ENCODE measurements at places on chromosomes 3 and 15.

DNA sequence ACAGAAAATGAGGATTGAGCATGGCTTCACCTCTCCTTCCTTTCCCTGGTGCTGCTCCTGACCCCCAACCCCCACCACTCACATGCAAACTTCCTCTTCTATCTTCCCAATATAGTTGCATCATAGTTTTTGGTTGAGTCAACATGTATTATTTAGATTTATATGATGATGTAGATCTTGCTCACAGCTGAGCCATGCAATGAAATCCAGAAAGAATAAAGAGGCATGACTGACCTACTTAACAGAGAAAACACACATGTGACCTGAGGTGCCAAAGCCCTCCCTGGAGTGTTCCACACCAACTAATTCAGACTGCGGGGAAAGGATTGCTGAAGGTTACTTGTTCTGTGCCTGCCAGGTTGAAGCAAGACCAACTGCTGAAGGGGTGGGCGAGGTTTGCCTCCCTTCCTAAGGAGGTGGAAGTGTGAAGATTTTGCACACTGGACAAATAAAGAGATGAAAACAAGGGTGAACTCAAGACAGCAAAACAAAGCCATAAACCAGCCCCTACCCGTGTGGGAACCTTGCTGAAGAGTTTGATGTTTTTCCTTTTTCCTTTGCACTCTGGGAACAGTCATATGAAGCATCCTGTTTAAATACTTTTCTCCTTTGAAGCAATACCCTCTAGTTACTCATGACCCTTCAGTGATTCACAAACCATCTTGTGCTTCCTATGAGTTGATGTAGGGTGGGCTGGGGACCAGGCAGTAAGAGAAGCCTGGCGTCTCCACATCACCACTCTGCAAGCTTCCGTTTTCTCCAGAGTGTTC is 155.2 kb upstream of the UBE2E1 start:
- H3K27ac ChIP-seq: no peak overlapping the region
- H3K4me1 ChIP-seq: no peaks in the 10 kb centered on the region
- no peaks in the 10 kb centered on the region for H3K27me3 ChIP-seq
- H3K4me3 ChIP-seq: no peak overlapping the region
- H3K36me3 ChIP-seq: no peaks in the 10 kb centered on the region

DNA sequence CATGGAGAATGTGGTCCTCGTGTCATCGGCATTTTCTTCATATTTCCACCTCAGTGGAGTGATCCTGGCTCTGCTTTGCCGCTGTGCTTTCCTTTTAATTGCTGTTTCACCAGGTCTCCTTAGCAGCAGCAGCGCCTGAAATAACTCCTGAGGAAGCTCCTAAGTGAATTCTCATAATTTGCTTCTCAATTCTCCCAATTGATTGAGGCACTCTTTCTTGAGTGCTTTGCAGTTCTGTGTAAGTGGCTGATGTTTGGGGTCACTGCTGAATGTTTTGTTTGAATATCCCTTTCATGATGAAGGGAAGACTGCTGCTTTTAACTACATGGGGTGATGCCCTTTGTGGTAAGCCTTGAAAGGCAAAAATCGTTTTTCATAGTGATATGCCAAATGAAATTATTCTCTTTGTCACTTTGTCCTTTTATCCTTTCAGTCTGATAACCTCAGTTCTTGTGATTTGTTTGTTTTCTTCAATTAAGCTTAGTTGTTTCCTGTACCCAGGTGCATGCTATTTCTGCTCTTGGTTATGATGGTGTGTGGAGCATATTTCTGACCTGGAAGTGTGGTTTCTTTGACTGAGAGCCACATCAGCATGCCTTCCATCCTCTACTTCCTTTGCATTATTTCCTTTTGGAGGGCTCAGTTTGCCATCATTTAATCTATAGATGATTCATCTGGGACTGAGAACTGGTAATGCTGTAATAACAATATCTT is 36.7 kb downstream of the HMG20A start:
- no peaks in the 10 kb centered on the region for H3K36me3 ChIP-seq
- no peak overlapping the region for H3K27ac ChIP-seq
- no peak overlapping the region for H3K4me3 ChIP-seq
- DNase-seq: no peak
- no peaks in the 10 kb centered on the region for H3K4me1 ChIP-seq
- no peaks in the 10 kb centered on the region for H3K27me3 ChIP-seq

- no peaks in the 10 kb centered on the region for H3K27me3 ChIP-seq
- H3K27ac ChIP-seq: no peak overlapping the region
- DNase-seq: no peak
- H3K36me3 ChIP-seq: no peaks in the 10 kb centered on the region
- H3K4me3 ChIP-seq: no peak overlapping the region
Observed at GRCh38 chr3:168090306-168091085, 5.2 kb downstream of the GOLIM4 start.

DNA sequence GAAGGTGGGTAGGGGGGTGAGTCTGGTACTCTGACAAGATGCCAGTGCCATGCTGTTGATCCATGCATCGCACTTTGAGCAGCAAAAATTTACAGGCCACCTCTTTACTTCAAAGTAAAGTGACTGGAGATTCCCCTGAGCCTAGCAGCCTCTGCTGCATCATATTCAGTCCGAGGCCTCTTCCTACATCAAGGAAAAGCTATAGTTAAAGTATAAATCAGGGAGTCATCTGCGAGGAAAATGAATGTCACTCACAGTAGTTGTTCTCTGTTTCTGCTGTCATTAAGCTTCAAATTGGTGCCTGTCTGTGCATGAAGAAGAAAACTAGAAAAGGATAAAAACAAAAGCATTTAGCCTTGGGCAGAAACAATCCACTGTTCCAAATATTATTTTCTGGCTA is 706.2 kb downstream of the TBL1XR1 start:
- no peak overlapping the region for H3K27ac ChIP-seq
- H3K36me3 ChIP-seq: no peaks in the 10 kb centered on the region
- H3K4me1 ChIP-seq: no peaks in the 10 kb centered on the region
- H3K27me3 ChIP-seq: no peaks in the 10 kb centered on the region
- no peak overlapping the region for H3K4me3 ChIP-seq

DNA sequence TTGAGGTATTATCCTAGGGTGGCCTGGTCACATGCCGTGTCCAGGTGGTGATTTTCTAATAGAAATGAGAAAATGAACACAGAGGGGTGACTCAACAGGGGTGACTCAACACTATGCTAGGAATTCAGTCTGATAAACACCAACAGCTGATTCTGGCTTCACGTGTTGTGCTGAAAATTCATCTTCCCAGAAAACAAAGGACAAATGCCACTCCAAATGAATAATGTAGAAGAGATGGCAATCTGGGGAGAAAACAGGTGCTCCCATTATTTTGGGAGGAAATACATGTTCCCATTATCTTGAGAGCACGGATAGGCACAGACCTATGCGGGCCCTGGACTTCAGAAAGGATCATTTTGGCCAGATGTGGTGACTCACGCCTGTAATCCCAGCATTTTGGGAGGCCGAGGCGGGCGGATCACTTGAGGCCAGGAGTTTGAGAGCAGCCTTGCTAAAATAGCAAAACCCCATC is 101.2 kb upstream of the MEX3B start:
- H3K36me3 ChIP-seq: peaks cover 26% of the 10 kb centered on the region
- DNase-seq: no peak
- no peak overlapping the region for H3K27ac ChIP-seq
- no peaks in the 10 kb centered on the region for H3K4me1 ChIP-seq
- H3K4me3 ChIP-seq: no peak overlapping the region

- H3K27ac ChIP-seq: no peak overlapping the region
- DNase-seq: no peak
- no peaks in the 10 kb centered on the region for H3K27me3 ChIP-seq
- no peaks in the 10 kb centered on the region for H3K36me3 ChIP-seq
- no peaks in the 10 kb centered on the region for H3K4me1 ChIP-seq
Observed at GRCh38 chr3:88984832-88985231, 122.6 kb upstream of the EPHA3 start.

GRCh38 chr3:78978037-78978436 is 789.8 kb downstream of the ROBO1 start:
- no peak overlapping the region for H3K4me3 ChIP-seq
- no peaks in the 10 kb centered on the region for H3K36me3 ChIP-seq
- H3K27ac ChIP-seq: no peak overlapping the region
- H3K4me1 ChIP-seq: no peaks in the 10 kb centered on the region
- no peak for DNase-seq
- no peaks in the 10 kb centered on the region for H3K27me3 ChIP-seq

GRCh38 chr3:2856138-2857133 is 253.7 kb downstream of the IL5RA start:
- no peaks in the 10 kb centered on the region for H3K4me1 ChIP-seq
- no peaks in the 10 kb centered on the region for H3K36me3 ChIP-seq
- no peak overlapping the region for H3K27ac ChIP-seq
- no peaks in the 10 kb centered on the region for H3K27me3 ChIP-seq

- no peaks in the 10 kb centered on the region for H3K36me3 ChIP-seq
- H3K27me3 ChIP-seq: no peaks in the 10 kb centered on the region
- H3K4me1 ChIP-seq: peaks cover 4% of the 10 kb centered on the region
- DNase-seq: peak; percentile 67
Observed at GRCh38 chr15:90412356-90413194, 24.5 kb downstream of the IQGAP1 start.

DNA sequence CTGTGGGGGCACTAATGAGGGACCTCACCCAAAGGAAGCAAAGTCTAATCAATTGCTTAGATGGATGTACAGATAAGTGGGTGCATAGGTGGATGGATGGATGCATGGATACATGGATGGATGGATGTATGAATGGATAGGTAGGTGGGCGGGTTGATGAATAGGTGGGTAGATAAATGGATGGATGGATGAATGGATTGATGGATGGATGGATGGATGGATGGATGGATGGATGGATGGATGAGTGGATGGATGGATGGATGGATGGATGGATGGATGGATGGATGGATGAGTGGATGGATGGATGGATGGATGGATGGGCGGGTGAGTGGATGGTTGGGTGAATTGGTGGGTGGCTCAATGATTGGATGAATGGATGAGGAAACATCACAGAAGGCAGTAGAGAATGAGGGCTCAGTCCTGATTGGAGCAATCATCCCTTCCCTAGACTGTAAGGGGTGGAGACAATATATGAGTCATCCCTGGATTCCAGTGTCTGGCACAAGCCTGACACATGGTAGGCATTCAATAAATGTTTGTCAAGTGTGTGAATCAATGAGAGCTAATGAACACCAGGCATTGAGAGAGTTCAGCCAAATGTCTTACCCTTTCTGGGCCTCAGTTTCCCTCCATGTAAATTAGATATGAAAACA is 40.4 kb upstream of the PXYLP1 start:
- no peaks in the 10 kb centered on the region for H3K36me3 ChIP-seq
- DNase-seq: no peak
- H3K27ac ChIP-seq: no peak overlapping the region
- no peaks in the 10 kb centered on the region for H3K4me1 ChIP-seq
- H3K4me3 ChIP-seq: no peak overlapping the region
- H3K27me3 ChIP-seq: no peaks in the 10 kb centered on the region

GRCh38 chr3:21914451-21914850 is 163.4 kb upstream of the ZNF385D start:
- H3K36me3 ChIP-seq: no peaks in the 10 kb centered on the region
- no peak overlapping the region for H3K27ac ChIP-seq
- no peaks in the 10 kb centered on the region for H3K4me1 ChIP-seq
- DNase-seq: no peak

DNA sequence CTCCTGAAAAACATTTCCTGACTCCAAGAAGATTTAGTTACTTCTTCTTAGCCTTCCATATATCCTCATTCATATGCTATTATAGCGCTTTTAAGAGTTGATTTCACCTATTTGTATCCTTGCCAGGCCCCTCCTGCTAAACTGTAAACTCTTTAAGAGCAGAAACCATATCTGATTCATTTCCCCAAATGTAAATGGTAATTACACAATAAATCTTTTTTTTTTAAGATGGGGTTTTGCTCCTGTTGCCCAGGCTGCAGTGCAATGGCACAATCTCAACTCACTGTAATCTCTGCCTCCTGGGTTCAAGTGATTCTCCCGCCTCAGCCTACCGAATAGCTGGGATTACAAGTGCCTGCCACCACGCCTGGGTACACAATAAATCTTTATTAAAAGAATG is 4.5 kb downstream of the DLEC1 start:
- no peak for DNase-seq
- no peaks in the 10 kb centered on the region for H3K36me3 ChIP-seq
- H3K4me1 ChIP-seq: peaks cover 8% of the 10 kb centered on the region
- no peak overlapping the region for H3K4me3 ChIP-seq
- H3K27ac ChIP-seq: no peak overlapping the region

DNA sequence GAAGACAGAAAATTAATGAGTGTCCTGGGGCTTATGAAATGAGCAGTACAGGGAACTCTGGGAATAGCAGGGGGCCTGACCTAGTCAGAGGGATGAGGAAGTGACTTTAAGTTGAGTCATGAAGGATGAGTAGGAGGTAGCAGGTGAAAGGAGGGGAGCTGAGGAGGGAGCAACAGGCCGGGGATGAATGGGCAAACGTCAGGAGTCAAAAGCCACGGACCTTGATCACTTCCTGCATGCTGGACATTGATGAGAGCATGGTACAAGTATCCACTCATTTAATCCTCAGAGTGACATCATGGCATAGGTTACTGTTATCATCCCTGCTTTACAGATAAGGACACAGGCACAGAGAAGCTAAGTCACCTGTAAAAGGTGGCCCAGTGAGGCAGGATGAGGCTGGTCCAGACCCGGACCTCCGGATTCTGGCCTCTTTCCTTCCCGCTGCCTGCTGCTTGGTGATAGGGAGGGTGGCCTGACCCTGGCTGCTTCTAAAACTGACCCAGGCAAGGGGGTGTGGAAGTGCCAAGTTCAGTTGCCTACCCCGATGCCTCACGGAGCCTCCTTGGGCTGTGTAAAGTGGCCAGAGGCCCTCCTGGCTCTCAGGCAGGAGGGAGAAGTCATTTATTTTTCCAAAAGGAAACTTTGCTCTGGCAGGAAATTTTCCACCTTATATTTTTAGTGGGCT is 7.6 kb downstream of the CORO2B start:
- no peaks in the 10 kb centered on the region for H3K36me3 ChIP-seq
- no peak overlapping the region for H3K4me3 ChIP-seq
- peaks cover 15% of the 10 kb centered on the region for H3K4me1 ChIP-seq
- DNase-seq: no peak
- H3K27me3 ChIP-seq: no peaks in the 10 kb centered on the region

- no peak for DNase-seq
- H3K27me3 ChIP-seq: peaks cover 12% of the 10 kb centered on the region
- no peaks in the 10 kb centered on the region for H3K36me3 ChIP-seq
- H3K4me1 ChIP-seq: no peaks in the 10 kb centered on the region
- H3K4me3 ChIP-seq: no peak overlapping the region
Observed at GRCh38 chr3:49880581-49881315, 11.0 kb upstream of the CAMKV start.

DNA sequence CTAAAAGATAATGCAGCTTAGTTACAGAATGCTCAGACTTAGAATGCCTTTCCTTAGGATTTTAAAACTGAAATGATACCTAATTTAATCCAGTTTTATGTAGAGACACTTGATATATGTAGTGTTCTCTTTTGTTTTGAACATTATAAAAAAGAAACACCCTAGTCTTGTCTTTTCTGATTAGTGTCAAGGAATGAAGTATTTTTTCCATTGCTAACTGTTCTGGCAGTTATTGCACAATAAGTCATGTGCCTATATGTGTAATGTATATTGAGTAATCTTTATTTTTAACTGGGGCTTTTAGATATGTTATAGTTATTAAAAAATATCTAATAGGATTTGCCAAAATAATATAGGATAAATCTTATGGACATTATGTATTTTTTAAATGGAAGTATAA is 4.5 kb downstream of the ARL8B start:
- no peak overlapping the region for H3K27ac ChIP-seq
- no peaks in the 10 kb centered on the region for H3K36me3 ChIP-seq
- H3K4me3 ChIP-seq: no peak overlapping the region
- H3K4me1 ChIP-seq: peaks cover 30% of the 10 kb centered on the region

Measured in tibial artery (tissue), 4 donors.